ENCODE measurements at places on chromosomes 6 and 20.

DNA sequence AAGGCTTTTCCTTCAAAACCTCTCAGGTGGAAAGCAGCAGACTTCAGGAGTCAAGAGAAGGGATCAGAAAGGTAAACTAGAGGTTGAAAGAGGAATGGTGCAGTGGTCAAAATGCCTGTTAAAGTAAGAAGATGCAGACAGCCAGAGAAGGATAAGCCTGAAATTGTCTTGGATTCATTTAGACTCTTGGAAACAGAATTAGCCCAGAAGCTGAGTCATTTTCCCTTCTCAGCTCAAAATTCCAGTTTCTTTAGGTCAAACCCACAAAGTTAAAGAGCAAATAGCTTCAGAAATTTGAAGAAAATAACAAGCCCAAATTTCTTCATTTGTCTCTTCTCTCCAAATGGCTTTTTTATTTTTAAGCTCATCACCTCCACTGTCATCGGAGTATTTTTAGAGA, 73.9 kb downstream of the DHX35 start:
- DNase-seq = no peak

DNA sequence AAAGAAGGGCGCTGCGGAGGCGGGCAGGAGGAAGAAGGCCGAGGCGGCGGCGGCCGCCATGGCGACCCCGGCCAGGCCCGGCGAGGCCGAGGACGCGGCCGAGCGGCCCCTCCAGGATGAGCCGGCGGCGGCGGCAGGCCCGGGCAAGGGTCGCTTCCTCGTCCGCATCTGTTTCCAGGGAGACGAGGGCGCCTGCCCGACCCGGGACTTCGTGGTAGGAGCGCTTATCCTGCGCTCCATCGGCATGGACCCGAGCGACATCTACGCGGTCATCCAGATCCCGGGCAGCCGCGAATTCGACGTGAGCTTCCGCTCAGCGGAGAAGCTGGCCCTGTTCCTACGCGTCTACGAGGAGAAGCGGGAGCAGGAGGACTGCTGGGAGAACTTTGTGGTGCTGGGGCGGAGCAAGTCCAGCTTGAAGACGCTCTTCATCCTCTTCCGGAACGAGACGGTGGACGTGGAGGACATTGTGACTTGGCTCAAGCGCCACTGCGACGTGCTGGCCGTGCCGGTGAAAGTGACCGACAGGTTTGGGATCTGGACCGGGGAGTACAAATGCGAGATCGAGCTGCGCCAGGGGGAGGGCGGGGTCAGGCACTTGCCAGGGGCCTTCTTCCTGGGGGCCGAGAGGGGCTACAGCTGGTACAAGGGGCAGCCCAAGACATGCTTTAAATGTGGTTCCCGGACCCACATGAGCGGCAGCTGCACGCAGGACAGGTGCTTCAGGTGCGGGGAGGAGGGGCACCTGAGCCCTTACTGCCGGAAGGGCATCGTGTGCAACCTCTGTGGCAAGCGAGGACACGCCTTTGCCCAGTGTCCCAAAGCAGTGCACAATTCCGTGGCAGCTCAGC, 780 bp downstream of the ZCCHC3 start:
- DNase-seq = peak; percentile 18

- DNase-seq = no peak
Measured at GRCh38 chr6:130982135-130982534, 80.9 kb downstream of the EPB41L2 start.

DNA sequence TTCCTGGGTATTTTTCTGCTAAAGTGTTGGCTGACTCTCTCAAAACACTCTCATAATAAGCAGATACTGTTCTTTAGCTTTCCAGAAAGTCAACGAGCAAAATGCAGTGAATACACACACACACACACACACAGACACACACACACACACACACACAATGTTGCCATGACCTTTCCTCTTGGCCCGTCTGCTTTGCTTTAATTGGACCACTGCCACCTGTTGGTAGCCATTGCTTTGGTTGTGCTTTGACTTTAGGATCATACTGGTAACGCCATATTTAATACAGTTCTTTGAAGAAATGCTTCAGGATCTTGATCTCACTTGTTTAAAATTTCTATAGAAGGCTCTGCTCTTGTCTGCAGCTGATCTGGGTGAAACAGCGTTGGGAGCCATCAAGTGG, 4.4 kb downstream of the FIG4 start:
- DNase-seq = no peak

DNA sequence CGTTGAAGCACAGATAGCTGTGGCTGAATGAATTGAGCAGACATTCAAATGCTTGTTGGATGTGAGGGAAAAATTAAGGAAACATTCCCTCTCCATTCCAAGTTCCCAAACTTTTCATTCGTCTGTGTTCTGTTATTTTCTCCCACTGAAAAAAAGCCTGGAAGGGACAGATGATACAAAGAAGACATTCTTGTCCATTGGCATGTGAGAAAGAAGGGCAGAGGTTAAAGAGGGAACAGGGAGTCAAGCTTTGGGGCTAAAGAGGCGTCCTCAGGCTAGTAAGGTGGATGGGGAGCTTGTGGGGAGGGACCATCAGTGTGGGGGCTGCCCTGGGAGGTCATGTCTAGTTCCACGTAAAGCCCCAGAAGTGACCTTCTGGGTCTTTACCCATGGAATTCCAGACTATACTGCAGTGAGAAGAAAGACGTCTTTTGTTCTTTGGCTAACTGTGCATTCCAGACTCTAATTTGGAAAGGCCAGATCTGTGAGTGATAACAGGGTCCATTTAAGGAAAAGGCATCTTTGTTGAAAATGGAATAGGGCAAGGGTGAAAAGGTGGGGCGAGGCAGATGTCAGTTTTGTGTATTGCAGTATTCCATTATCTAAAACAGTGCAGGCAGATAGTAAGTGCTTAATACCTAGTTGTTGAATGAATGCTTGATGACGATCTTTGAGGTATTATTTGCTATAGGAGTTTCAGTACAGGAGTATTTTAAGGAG, 117.5 kb downstream of the SOX4 start:
- no peak for DNase-seq

DNA sequence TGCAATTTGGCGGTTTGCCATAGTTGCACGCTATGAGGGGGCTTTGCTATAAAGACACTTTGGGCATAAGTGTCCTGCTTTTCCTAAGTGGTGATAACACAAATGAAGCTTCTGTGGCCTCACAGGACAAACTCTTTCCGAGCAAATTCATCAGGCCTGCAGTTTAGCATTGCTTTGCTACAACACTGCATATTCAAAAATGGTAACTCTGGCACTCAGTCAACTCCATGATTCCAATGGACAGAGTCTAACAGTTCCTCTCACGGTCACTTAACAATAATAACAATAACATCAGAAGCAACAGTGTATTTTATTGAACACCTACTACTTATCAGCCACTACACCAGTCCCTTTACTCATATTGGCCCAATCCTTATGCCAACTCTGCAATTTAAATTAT, 222.5 kb downstream of the FRK start:
- DNase-seq = no peak

GRCh38 chr6:53604623-53605190, 59.8 kb upstream of the GCLC start:
- no peak for DNase-seq

- no peak for DNase-seq
Measured at GRCh38 chr6:21590346-21590745, 3.2 kb upstream of the SOX4 start.

DNA sequence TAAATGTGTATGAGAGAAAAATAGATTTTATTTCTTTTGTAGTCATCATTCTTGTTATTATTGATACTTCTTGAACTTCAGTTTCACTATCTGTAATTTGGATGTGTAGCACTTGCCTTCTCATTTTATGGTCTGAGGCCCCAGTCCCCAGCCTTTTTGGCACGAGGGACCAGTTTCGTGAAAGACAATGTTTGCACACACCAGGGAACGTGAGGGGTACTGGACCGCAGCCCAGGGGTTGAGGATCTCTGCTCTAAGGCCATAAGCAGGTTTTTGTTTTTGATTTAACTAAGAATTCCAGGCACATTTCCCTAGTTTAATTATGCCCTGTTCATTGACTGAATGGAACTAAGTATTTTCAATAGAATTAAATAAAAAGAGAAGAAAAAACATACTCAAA, 261.5 kb downstream of the BMP2 start:
- no peak for DNase-seq

GRCh38 chr6:1317302-1317815, 5.5 kb downstream of the FOXQ1 start:
- DNase-seq = no peak

- DNase-seq = no peak
Measured at GRCh38 chr6:29919506-29920445, 22.6 kb upstream of the HLA-A start.

DNA sequence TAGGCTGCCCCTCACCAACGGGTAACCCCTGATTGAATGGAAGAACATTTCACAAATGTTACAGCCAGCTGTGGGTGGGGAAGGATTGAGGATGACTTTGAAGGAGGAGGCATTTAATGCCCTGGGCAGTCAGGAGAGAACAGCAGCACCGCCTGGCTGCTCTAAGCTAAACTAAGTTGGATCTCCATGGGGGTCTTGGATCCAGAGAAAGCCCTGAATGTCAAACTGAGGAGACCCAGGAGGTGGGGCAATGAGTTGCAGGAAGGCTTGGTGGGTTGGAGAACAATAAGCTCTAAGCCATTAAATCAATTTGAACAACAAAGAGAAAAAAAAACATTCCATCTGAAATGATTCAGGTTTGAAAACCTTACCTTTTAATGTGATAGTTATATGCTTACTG, 35.4 kb downstream of the TMX4 start:
- DNase-seq = no peak

GRCh38 chr6:22218410-22218809, 78.4 kb downstream of the PRL start:
- no peak for DNase-seq

GRCh38 chr6:11227698-11228097, 4.8 kb downstream of the NEDD9 start:
- no peak for DNase-seq

GRCh38 chr6:85677234-85677956, 34.7 kb upstream of the SYNCRIP start:
- DNase-seq = no peak

- DNase-seq = peak; percentile 43
Measured at GRCh38 chr6:710601-711571, 17.9 kb upstream of the EXOC2 start.

- DNase-seq = no peak
Measured at GRCh38 chr6:105015482-105015881, 58.6 kb downstream of the LIN28B start.

DNA sequence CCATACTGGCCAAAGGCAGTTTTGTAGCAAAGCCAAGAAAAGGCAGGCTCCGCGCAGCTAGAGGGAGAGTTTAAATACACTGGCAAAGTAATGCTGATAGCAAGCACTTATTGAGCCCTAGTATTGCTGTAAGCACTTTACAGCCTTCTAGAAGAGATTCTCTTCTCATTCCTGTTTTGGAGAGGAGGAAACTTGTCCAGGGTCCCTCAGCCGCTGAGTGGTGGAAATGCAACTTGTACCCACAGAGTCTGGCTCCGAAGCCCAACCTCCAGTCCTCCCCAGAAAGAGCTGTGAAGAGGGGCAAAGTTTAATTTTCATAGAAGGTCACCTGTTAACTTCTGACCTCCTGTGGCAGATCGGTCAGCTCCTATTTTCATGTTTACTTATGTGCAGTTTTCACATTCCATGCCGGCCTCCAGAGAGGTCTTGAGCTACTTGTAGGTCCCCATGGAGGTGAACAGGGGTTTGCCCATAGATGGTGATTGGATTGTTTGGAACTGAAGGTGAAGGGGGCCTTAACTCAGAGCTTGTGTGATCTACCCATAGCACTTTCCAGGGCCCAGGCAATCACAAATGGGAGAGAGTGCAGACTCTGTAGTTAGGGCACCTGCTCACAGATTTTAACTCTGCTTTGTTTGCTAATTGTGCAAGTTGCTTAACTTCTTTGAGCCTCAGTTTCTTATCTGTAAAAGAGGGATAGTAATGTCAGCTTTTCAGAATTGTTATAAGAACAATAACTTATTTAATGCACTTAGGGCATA, 70.7 kb downstream of the LYRM2 start:
- DNase-seq = no peak

- no peak for DNase-seq
Measured at GRCh38 chr6:164693944-164694343, 615.5 kb downstream of the C6orf118 start.

- DNase-seq = no peak
Measured at GRCh38 chr6:355373-356208, 36.0 kb upstream of the IRF4 start.

- no peak for DNase-seq
Measured at GRCh38 chr6:166575205-166575604, 11.3 kb downstream of the RAMACL start.

- DNase-seq = no peak
Measured at GRCh38 chr6:85911067-85911466, 268.4 kb upstream of the SYNCRIP start.

GRCh38 chr6:158847012-158847529, 27.9 kb upstream of the EZR start:
- DNase-seq = no peak

GRCh38 chr20:50674138-50674825, 17.1 kb downstream of the RIPOR3 start:
- DNase-seq = no peak

DNA sequence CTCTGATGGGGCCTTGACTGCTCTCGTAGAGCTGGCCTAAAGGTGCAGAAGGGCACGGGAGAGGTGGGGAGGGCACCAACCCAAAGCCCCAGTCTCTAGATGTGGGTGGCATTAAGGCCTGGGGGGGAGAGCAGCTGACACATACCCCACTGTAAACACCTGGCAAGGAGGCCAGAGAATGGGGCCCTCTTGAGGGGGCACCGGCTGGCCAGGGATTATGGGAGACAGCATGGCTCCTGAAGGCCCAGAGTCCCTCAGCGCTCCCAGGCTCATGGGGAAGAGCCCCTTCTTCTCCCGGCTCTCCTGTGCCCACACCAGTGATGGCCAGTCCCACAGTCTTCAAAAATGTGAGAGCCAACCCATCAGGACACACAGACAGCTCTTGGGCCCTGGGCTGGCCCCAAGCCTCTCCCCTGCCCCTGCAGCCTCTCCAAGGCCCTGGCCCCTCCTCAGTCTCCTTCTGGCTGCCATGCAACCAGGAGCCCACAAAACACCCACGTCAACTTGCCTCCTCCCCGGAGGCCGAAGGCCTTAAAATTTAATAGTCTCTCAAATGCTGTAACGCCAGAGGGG, 58.2 kb upstream of the FOXP4 start:
- no peak for DNase-seq

- no peak for DNase-seq
Measured at GRCh38 chr6:100096341-100096740, 102.3 kb upstream of the MCHR2 start.

- DNase-seq = no peak
Measured at GRCh38 chr6:118708744-118709143, 57.4 kb upstream of the CEP85L start.

- DNase-seq = no peak
Measured at GRCh38 chr6:156650896-156651390, 126.2 kb upstream of the ARID1B start.

DNA sequence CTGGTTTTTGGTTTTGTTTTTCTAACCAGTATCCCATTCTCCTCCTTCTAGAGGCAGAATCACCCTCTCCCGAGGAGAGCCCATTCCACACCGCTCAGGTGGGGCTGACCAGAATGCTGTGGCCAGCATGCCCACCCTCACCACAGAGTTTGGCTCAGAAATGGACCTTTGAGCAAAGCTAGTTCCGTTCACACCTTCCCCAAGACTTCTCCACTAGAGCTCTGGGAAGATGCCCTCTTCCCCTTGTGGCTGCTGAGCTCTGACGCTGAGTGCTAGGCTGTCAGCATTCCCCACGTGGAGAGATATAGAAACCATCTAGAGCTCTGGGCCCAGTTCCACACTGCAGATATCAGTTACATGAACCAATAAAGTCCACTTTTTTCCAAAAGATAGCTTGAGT, 7.9 kb downstream of the GPLD1 start:
- no peak for DNase-seq

GRCh38 chr20:44117296-44118184, 69.4 kb downstream of the JPH2 start:
- DNase-seq = no peak

GRCh38 chr20:57930351-57930750, 220.5 kb upstream of the PMEPA1 start:
- no peak for DNase-seq

All from T-cell (primary cell).